ENCODE measurements at places on chromosomes 5 and 9.

DNA sequence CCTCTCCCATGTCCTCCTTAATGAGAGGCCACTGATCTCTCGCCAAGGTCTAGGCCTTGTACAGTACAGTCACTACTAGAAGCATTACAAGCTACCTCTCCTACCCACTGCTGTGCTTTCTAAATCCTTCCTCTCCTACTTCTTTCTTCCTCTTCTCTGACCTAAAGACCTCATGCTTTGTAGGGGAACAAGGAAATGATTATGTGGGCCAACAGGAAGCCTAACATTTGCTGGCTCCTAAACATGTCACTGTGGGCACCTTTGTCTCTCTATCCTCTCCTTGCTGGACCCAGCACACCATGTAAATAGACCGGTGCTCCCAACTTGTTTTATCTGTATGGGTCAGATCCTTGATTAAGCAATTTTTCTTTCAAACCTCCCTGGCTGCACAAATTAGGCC is 16.7 kb downstream of the SLC28A3 start:
- no peak for DNase-seq

GRCh38 chr9:131607591-131607990 is 62.3 kb downstream of the PRRT1B start:
- DNase-seq = no peak

DNA sequence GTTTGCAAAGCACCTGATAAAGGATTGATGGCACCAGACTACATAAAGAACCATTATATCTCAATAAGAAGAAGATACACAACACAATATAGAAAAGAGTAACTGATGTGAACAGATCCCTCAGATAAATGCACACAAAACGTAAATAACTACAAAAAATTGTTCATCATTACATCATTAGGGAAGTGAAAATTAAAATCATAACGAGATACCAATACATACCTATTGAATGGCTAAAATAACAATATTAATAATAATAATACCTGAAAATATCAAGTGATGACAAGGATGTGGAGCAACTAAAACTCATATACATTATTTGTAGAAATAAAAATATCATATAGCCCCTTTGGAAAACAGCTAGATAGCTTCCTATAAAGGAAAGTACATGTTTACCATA is 469.5 kb downstream of the DMRTA1 start:
- no peak for DNase-seq

DNA sequence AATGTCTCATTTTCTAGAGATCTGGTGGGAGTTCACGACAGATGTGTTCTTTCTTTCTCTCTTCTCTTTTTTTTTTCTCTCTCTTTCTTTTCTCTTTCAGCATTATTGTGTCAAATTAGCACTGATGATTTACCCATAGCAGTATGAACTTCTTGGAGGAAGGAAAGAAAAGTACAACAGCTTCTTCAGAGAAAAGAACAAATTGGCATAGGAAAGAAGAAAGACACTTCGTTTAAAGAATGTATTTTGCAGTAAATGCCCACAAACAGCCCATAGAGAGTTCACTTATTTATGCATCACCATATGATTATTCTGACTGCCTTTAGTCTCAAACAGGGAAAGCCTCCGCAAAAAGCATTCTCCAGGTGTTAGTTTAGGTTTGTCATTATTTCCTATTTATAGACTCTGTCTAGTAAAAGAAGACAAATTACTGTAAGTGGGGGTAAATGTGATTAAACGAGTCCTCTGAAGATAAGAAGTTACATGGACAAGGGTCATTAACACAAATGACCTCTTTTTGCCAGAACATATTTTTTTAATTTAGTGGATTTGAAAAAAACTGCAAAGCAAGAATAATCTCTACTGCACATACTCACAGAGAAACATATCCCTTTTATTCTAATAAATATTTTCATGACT is 68.0 kb downstream of the POU5F2 start:
- no peak for DNase-seq

- no peak for DNase-seq
These were observed 762 bp downstream of the CACNA1B start for GRCh38 chr9:137878146-137878941.

GRCh38 chr5:73592551-73592950 is 27.0 kb downstream of the UTP15 start:
- DNase-seq = no peak

DNA sequence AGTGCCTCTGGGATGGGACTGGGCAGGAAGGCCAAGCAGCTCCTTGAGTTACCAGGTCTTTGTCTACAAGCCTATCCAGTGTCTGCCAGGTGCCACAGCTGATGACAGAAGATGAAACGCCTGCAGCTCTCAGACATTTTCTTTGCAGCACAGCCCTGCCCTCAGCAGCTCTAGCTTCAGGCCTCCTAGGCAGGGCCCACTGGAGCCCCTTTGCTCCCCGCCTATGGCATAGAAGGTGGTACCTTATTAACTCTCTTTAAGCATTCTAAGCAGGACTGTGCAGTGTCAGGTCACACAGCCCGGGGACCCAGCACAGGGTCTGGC is 1.3 kb upstream of the SKP1 start:
- no peak for DNase-seq

- no peak for DNase-seq
These were observed 71.7 kb upstream of the RUFY1 start for GRCh38 chr5:179478624-179479023.

- no peak for DNase-seq
These were observed 75.9 kb upstream of the DAB2 start for GRCh38 chr5:39500551-39501175.

DNA sequence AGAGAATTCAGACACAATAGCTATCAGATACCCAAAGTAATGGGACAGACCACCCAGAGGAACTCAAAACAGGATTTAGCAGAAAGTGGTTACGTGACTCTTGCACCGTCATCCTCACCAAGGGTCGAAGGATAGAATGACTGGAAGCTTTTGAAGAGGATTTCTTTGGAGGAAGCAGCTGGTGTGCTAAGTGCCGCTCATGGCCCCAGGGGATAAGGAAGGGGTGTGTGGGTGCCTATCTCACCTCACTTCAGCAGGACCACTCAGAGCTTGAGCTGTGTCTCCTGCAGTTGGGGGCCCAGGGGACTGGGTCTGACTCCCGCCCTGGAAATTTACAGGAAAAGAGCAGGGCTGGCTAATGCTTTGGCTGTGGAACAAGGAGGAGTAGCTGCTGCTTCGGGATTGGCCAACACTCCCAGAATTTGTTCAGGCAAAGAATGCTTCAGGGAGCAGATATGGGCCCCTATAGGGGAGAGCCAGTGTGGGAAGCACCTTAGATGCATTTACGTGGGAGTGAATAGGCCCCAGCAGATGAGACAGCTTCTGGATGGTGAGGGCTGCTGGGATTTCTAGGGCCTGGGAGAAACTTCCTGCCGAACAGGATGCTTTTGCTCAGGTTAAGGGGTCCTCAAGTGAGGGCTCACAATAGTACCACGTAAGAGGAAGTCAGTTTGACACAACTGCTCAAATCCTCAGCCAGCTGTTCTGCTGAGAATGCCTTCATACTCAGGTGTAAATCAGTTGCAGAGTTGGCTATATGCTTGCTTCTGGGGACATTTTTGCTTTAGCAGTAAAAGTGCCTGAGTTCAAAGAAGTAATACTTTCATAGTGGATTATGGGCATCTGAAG is 29.1 kb upstream of the TOMM5 start:
- DNase-seq = no peak

DNA sequence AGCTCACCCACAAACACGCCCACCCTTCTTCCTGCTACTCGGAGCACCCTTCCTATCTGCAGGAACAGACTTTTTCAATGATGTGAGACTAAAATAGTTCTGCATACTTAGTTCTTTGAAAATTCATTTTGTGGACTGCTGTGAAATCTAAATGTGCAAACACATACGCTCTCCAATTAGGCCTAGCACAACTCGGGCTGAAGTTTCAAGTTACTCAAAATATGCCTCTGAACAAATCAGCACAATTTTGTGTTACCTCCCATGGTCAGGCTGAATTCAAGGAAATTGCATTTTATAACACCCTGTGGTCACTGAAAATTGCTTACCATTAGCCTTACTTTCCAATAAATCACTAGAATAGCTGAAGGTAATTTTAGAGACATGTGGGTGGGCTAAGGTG is 323.8 kb upstream of the ADCY2 start:
- DNase-seq = no peak

- no peak for DNase-seq
These were observed 367.6 kb upstream of the CLINT1 start for GRCh38 chr5:158226496-158226895.

GRCh38 chr5:33975852-33976251 is 8.6 kb downstream of the SLC45A2 start:
- DNase-seq = no peak
